ENCODE measurements at places on chromosomes 4 and X.

DNA sequence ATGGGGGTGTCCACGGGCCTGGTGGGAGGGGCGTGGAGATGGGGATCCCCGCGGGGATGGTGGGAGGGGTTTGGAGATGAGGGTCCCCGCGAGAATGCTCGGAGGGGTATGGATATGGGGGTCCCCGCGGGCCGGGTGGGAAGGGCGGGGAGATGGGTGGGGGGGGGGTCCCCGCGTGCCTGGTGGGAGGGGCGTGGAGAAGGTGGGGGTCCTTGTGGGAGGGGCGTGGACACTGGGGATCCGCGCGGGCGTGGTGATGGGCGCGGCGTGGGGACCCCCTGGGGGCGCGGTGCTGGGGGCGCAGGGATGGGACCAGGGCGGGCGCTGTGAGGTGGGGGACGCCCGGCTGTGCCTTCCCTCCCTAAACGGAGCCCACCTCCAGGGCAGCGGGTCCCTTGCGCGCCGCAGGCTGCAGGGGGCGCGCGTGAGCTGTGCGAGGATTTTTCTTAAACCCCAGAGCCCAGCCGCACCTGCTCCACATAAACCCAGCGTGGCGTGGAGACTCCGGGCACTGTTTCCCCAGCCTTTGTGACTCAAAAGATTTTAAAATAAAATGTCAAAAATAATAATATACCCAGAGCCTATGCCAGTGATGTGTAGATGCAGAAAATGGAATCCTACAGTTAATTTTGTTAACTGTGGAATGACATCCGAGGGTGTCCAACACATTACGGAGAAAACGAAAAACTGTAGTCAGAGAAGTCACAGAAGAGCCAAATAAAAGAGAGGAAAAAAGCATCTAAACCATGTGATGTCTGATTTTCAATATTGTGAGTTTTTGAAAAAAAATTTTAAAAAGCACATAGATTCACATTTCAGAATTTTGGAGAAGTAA lies 1.5 kb upstream of the ASMTL start:
- no peak for DNase-seq

- no peak for DNase-seq
These were observed 136.5 kb downstream of the PRKX start for GRCh38 chrX:3576886-3577501.

- no peak for DNase-seq
These were observed 570.3 kb downstream of the ADGRL3 start for GRCh38 chr4:61770456-61770855.

DNA sequence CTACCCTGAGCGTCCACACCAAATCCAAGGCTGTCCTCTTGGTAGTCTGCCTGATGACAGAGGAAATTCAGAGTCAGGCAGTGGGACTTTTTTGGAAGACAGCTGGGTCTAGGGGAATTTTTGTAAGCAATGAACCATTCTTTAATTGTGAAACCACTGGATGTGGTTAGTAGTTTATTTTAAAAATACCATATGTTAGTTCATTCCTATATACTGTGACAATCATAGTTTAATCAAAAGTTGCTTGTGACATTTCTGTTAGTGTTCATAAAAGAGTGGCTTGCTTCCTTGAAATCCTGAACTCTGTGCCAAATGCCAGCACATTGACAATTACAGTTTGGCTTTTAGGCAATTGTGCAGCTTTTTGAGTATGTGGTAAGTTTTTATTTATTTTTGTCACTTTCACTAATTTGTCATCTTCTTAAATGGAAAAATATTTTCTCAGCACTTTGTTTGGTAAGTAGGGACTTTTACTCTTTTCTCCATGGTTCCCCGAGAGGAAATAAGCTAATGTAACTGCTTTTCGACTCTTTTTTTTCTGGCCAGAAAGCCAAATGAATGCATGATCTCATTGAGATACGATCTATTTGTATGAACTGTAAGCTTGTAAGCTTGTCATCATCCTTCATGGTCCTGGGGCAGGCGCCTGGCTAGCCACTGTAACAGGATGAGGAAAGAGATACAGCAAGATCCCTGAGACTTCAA lies 72.6 kb upstream of the SLC4A4 start:
- no peak for DNase-seq

DNA sequence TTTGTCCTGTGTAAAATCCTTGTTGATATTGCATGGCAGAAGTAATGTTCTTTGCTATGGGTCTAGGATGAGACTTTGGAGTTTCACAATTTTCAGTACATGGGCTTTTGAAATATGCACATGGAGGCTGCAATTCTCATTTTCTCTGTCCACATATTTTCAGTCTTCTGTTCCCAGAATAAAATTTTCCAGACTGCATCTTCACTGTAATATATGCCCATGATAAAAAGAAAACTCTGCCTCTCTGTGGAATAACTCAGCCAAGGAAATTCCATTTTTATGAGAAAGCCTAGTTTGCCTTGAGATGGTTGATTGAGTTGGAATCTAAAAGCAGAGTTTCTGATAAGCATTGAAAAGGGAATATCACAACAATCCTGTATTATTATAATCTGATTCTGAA lies 601.4 kb upstream of the AADAT start:
- DNase-seq = no peak

DNA sequence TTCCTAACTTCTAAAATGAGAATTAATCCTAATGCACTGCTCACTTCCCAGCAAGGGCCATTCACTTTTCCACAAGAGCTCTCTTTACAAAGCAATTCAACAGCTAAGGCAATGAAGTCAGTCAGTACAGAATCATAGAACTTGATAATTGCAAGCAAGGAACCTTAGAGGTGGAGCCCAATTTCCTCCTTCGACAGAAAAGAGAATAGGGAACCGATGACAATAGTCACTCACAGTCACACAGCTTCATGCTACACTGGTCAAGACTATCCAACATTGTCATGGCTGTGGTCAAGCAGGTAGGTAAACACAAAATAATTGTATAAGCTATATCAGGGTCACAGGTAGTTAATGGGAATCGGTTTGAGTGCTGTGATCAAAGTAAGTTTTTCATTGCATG lies 90.0 kb downstream of the ELOVL6 start:
- DNase-seq = no peak

- no peak for DNase-seq
These were observed 6.7 kb downstream of the DOCK11 start for GRCh38 chrX:118502161-118502789.

GRCh38 chrX:3175659-3176438 lies 134.6 kb downstream of the ARSF start:
- no peak for DNase-seq

GRCh38 chr4:87840149-87840548 lies 7.4 kb downstream of the MEPE start:
- no peak for DNase-seq

- DNase-seq = no peak
These were observed 95.0 kb downstream of the STK32B start for GRCh38 chr4:5146248-5146647.

GRCh38 chr4:113978561-113979147 lies 793 bp downstream of the ARSJ start:
- no peak for DNase-seq

GRCh38 chrX:72003811-72004750 lies 93.4 kb downstream of the NHSL2 start:
- DNase-seq = no peak

DNA sequence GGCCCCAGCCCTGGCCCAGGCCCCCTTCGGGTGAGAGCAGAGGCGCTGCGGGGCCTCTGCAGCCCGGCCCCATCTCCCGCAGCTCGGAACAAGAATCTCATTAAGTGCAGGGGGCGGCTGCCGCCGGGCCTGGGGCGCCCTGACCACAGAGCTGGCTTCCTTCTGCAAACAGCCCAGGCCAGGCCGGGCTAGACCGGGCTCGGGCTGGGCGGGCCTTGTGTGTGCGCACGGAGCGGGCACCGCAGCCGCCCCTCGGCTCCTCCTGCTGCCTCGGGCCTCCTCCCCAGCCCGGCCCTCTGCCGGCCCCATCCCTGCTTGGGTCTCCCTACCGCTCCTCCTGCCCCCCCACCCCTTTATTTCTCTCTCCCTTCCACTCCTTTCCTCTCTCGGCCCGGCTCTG lies 83.3 kb downstream of the EFNB1 start:
- no peak for DNase-seq

DNA sequence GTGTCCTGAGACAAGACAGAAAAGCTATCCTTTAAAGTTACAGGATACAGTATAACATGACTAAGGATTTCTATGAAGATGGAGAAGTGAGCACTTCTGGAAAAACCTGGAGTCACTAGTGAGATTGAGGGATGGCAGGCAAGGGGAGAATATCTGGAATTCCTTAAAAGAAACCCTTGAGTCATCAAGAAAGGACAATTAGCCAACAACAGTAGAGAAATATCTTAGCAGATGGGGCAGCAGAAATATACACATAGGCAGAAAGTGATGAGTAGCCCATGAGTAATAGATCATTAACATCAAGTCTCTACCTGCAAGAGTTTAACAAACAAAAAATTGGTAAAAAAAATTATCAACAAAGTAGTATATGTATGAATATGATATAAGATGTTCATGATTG lies 858.8 kb upstream of the FRG1 start:
- no peak for DNase-seq

GRCh38 chrX:40671126-40671525 lies 23.8 kb upstream of the CXorf38 start:
- DNase-seq = no peak

DNA sequence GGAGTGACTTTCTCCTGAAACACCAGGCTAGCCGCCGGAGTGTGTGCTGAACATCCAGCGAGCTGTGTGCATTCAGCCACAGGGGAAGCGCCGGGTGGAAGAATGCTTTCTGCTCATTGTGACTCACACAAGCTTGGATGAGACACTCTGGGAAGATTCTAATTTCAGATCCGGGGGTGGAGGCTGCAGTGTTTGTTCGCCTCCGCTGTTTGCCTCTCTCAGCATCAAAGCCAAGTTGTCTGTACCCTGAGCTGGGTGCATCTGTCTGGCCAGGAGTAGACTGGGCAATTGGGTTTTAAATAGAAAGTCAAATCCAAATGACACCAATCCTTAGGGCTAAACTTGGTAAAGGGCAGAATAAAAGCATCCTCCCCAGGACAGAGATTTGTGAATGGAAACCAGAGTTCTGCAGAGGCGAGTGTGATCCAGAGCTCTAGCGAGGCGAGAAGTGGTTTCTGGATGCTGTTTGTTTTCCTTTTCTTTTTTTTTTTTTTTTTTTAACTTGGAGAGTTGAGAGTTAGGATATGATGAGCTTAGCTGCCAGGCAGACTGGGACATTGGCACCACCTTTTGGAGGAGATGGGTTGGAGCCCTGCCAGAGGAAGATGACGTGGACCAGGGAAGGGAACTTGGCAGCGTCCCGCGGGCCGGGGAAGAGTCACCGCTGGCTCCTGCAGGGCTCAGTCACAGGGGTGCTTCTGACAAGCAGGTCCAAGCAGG lies 196.0 kb upstream of the PSAPL1 start:
- no peak for DNase-seq
